Osteocyte (in vitro differentiated cells): ENCODE measurements at places on chromosomes 11 and 22. TPM values are rescaled to one million over a fixed set of nuclear protein-coding genes. Genes with fewer than 3 reads are reported as not detected.

Gene GRK3
- 1.1 and 1.6 TPM in 2 replicates for total RNA-seq

Gene PRRG4
- total RNA-seq: not detected in 2 replicates

Gene ARL2
- 118 and 124 TPM in 2 replicates for total RNA-seq

Gene FOLR2
- not detected in 2 replicates for total RNA-seq

Gene PLAAT4
- total RNA-seq: 7.3 and 8.5 TPM in 2 replicates

Gene SAA4
- not detected in 2 replicates for total RNA-seq

Gene EMID1
- total RNA-seq: 0.42 and 0.51 TPM in 2 replicates

Gene C22orf42
- total RNA-seq: not detected in 2 replicates

Gene BSCL2
- total RNA-seq: 54.1 and 56.7 TPM in 2 replicates

Gene ACTN3
- total RNA-seq: 0.11 TPM in 1 of 2 replicates, not detected in the other

Gene GLB1L2
- 0.21 TPM in 1 of 2 replicates, not detected in the other for total RNA-seq

Gene PTGDR2
- total RNA-seq: 0.68 and 0.91 TPM in 2 replicates

Gene NUP160
- 28.3 TPM in 2 replicates for total RNA-seq

Gene NEFH
- 0.62 and 1.4 TPM in 2 replicates for total RNA-seq

Gene NFAM1
- not detected in 2 replicates for total RNA-seq

Gene CD3D
- total RNA-seq: not detected in 2 replicates

Gene MUC5AC
- not detected in 2 replicates for total RNA-seq

Gene PTPMT1
- total RNA-seq: 49.3 and 50.3 TPM in 2 replicates

Gene OR8D4
- not detected in 2 replicates for total RNA-seq

Gene PHLDA2
- 89.6 and 96.1 TPM in 2 replicates for total RNA-seq

Gene REXO2
- total RNA-seq: 116 and 124 TPM in 2 replicates

Gene ACRV1
- total RNA-seq: not detected in 2 replicates

Gene CDHR5
- total RNA-seq: not detected in 2 replicates

Gene VSIG2
- total RNA-seq: 0.30 TPM in 1 of 2 replicates, not detected in the other

Gene TNNI2
- 1.0 and 1.1 TPM in 2 replicates for total RNA-seq

Gene RIMBP3C
- total RNA-seq: 0.68 TPM in 1 of 2 replicates, not detected in the other

Gene KCNQ1OT1
- 3.4 and 3.9 TPM in 2 replicates for total RNA-seq

Gene CASP5
- total RNA-seq: not detected in 2 replicates

Gene DSCAML1
- total RNA-seq: not detected in 2 replicates

Gene PKNOX2
- total RNA-seq: 78.7 and 89.3 TPM in 2 replicates

Gene MICALL1
- 51.2 and 56.6 TPM in 2 replicates for total RNA-seq

Gene OR4C12
- total RNA-seq: not detected in 2 replicates
